ENCODE measurements at places on chromosomes 2 and 18. TPM values are rescaled to one million over a fixed set of nuclear protein-coding genes. Genes with fewer than 3 reads are reported as not detected.
A peak's percentile ranks its signal among the peaks of the same experiment; 100 is the strongest.

The ERICH2 gene
- polyA plus RNA-seq: not detected

The TMEM150A gene
- 32.0 TPM for polyA plus RNA-seq

The PTPRN gene
- 0.22 TPM for polyA plus RNA-seq

The GNLY gene
- 6.3 TPM for polyA plus RNA-seq

The RAB6C gene
- polyA plus RNA-seq: not detected

DNA sequence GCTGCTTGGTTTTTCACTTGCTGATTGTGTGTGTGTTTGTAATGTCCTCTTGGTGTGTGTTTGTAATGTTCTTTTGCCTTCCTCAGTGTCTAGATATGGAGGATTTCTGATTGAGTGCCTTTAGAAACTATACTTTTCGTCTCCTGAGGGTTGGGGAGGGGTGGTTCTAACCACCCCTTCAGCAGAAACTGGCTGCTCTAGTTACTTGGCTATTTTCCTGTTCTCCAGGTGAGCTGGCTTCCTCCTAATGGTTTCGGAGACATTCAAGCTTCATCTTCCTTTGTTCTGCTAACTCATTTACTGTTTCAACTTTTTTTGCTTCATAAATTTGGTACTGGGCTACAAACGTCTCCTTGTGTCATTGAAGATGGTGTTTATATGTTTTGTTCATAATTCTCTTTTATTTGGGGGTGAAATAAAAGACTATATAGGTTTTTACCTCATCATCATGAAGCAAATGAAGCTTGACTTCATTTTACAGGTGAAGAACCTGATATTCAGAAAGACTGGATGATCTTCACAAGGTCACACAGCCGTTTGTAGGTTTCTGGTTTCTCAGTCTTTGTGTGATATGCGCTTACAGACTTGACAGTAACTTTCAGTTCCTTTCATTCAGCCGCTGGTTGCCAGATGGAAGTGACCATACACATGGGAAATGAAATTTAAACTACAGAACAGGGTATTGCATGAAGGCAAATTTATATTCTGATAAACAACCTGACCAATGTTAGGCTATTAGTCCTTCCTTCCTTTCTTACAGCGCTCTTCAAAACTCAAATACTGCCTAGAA, 238.5 kb downstream of the GALR1 start:
- H3K4me3 ChIP-seq: no peak overlapping the region
- no peaks in the 10 kb centered on the region for H3K27me3 ChIP-seq
- DNase-seq: no peak
- no peaks in the 10 kb centered on the region for H3K4me1 ChIP-seq

GRCh38 chr18:69895066-69896047, 52.3 kb downstream of the CD226 start:
- DNase-seq: no peak
- H3K27ac ChIP-seq: no peak overlapping the region
- H3K27me3 ChIP-seq: no peaks in the 10 kb centered on the region
- peaks cover 5% of the 10 kb centered on the region for H3K4me1 ChIP-seq

DNA sequence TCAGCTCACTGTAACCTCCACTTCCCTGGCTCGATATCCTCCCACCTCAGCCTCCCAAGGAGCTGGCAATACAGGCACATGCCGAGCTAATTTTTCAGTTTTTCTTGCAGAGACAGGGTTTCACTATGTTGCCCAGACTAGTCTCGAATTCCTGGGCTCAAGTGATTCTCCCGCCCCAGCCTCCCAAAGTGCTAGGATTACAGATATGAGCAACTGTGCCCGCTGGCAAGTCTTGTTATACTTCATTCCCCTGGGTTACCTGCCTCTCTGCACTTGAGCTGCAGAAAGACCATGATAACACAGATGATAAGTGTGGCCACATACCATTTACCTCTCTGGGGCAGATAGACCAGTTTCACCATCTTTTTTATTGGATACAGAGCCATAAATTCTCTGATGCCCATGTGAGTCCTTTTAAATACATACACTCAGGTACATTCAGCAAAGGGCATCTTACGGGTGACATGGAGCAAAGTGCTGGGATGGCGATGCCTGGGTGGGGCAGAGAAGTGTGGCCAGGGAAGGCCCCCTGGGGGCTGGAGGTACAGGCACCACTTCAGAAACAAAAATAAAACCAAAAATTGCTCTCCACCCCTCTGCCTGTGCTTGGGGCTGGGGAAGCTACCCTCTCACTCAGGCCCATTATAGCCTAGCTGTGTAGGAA, 20.4 kb downstream of the CCT7 start:
- DNase-seq: no peak
- H3K27ac ChIP-seq: no peak overlapping the region
- H3K36me3 ChIP-seq: peaks cover 55% of the 10 kb centered on the region
- H3K4me1 ChIP-seq: peaks cover 8% of the 10 kb centered on the region

- no peak for DNase-seq
- no peaks in the 10 kb centered on the region for H3K4me1 ChIP-seq
- no peak overlapping the region for H3K27ac ChIP-seq
- H3K4me3 ChIP-seq: no peak overlapping the region
Observed at GRCh38 chr2:15793078-15793913, 147.1 kb upstream of the MYCN start.

DNA sequence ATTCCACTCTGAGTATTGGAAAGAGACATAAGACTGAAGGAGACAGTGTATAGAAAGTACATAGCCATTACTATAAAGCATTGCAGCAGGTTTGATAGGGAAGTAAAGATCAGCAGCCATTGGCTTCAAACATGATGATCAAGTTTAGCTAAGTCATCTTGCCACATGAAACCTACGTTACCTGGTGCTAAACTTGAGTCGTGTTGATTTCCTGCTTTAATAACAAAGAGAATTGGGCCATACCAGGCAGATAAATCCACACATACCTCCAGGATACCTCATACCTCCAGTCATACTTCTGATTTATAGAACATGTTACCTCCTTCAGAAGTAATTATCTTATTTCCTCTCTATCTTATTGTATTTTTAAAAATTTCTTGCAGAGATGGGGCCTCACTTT, 10.3 kb upstream of the KYNU start:
- peaks cover 85% of the 10 kb centered on the region for H3K4me1 ChIP-seq
- peak overlapping the region; percentile 96 for H3K27ac ChIP-seq
- no peaks in the 10 kb centered on the region for H3K27me3 ChIP-seq

GRCh38 chr2:235793163-235793752, 299.4 kb downstream of the AGAP1 start:
- H3K27ac ChIP-seq: no peak overlapping the region
- no peaks in the 10 kb centered on the region for H3K4me1 ChIP-seq
- no peaks in the 10 kb centered on the region for H3K36me3 ChIP-seq
- no peak overlapping the region for H3K4me3 ChIP-seq
- no peaks in the 10 kb centered on the region for H3K27me3 ChIP-seq
- DNase-seq: no peak

DNA sequence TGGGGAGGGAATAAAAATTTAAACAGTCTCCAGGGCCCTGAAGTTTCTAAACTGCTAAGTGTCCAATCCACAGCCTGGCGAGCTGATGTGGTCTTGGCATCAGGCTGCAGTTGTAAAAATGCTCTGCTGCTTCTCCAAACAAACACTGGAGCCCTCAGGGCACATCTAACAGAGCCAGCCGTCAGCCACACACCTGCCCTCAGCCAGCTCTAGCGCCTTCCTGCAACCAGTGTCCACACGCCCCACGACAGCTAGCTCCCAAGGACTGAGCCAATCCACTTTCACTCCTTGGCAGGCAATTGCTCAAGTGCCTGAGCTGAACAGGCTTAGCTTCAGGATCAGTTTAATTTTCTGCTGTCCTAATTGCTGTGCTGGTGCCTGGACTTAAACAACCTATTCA, 446.4 kb upstream of the RAB12 start:
- DNase-seq: no peak
- H3K4me1 ChIP-seq: no peaks in the 10 kb centered on the region
- H3K27me3 ChIP-seq: no peaks in the 10 kb centered on the region
- no peak overlapping the region for H3K27ac ChIP-seq
- H3K4me3 ChIP-seq: no peak overlapping the region
- H3K36me3 ChIP-seq: no peaks in the 10 kb centered on the region

DNA sequence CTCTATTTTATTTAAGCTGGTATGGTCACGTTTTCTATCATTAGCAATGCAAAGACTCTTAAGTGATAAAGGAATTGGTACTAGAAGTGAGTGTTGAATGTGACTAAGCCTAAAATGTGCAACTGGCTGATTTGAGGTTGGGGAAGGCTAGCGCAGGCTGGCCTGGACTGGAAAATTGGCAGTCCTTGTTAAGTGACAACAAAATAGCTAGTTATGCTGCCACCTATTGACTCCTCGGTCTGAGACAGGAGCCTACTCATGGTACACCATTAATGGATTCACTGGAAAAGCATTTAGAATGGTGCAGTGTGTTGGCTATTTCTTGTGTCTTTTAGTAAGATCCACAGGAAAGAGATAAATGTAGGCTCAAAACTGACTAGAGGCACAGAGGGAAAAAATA, 5.7 kb upstream of the WIPF1 start:
- no peak overlapping the region for H3K4me3 ChIP-seq
- peaks cover 27% of the 10 kb centered on the region for H3K36me3 ChIP-seq
- peak overlapping the region; percentile 99 for H3K27ac ChIP-seq
- H3K27me3 ChIP-seq: no peaks in the 10 kb centered on the region
- peaks cover 36% of the 10 kb centered on the region for H3K4me1 ChIP-seq

DNA sequence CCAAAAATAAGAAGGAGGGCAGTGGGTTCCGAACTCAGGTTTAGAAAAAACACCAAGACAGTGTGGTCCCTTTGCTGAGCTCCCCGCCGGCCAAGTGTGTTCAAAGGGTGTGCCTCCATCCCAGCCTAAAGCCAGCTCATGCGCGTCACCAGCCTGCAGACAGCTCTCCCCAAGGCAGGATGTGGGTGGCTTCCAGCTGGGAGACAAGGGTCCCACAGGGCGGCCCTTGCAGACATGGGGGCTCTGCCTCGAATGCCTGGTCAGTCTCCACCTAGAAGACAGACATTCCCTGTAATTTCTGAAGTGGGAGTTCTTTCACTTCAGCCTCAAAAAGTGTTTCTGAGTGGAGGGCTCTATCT, 135.8 kb upstream of the GPC1 start:
- no peaks in the 10 kb centered on the region for H3K27me3 ChIP-seq
- H3K4me3 ChIP-seq: no peak overlapping the region
- DNase-seq: no peak
- no peaks in the 10 kb centered on the region for H3K36me3 ChIP-seq
- no peak overlapping the region for H3K27ac ChIP-seq
- no peaks in the 10 kb centered on the region for H3K4me1 ChIP-seq

Measured in CD14-positive monocyte (primary cell).